Motor neuron (in vitro differentiated cells): ENCODE measurements at places on chromosomes 6 and 20. TPM values are rescaled to one million over a fixed set of nuclear protein-coding genes. Genes with fewer than 3 reads are reported as not detected.

DNA sequence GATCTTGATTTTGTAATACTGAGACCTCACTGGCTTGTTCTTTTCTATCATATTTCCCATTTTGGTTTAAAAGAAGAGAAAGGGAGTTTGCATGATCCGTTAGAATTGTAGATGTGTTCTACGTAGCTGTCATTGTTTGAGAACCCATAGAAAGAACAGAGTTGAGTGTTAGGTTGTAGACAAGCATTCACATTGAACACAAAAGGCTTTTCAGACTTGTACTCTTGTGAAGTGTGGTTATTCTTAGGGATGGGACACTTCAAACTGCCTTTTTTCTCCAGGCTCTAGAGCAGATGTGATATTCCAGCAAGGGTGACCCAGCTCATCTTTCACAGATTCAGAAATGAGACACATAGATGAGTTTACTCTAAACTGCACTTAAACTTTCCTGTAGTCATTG, 19.9 kb downstream of the FOXO3 start:
- ATAC-seq: no peak

DNA sequence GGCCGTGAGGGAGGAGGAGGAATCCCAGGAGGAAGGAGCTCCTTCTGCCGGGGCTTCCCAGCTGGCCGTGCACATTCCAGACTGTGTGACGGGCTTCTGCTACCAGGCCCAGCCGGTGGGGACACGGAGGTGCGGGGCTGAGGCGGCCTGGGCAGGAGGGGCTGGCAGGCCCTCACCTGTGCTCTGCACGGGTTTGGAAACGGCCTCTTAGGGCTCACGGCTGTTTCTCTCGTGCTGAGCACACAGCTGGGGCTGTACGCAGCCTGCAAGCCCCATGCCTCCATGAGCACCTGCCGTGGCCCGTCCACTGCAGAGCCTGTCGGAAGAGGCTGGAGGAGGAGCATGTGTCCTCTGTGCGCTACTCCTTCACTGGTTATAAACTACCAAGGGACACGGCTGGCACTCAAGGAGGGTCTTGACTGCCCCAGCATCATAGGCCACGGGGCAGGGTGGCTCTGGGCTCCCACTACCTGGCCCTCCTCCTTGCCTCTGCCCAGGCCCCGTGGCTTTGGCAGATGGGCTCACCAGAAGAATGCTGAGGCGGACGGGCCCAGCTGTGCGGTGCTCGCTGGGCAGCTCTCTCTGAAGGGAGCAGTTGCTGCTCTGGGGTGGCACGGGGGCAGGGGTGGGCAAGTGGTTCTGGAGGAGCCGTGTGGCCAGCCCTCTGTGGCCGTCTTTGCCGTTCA, 15.8 kb downstream of the NPEPL1 start:
- no peak for ATAC-seq

Gene FRK
- 0.05 and 0.13 TPM in 2 replicates for total RNA-seq

DNA sequence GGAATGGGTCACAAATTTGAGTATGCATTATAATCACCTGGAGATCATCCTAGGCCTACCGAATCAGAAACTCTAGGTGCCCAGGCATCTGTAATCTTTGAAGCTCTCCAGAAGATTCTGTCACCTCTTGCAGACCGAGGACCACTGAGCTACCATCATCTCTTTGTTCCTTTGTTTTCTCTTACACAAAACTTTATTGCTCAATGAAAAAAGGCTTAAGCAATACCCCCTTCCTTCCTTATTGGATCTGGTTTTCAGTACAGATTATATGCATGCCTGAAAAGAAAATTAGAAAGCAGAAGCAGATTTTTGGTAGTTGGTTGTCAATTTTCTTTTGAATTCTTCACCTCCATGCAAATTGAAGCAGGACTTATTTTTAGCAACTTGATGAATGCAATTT, 31.3 kb downstream of the STX11 start:
- no peak for ATAC-seq

DNA sequence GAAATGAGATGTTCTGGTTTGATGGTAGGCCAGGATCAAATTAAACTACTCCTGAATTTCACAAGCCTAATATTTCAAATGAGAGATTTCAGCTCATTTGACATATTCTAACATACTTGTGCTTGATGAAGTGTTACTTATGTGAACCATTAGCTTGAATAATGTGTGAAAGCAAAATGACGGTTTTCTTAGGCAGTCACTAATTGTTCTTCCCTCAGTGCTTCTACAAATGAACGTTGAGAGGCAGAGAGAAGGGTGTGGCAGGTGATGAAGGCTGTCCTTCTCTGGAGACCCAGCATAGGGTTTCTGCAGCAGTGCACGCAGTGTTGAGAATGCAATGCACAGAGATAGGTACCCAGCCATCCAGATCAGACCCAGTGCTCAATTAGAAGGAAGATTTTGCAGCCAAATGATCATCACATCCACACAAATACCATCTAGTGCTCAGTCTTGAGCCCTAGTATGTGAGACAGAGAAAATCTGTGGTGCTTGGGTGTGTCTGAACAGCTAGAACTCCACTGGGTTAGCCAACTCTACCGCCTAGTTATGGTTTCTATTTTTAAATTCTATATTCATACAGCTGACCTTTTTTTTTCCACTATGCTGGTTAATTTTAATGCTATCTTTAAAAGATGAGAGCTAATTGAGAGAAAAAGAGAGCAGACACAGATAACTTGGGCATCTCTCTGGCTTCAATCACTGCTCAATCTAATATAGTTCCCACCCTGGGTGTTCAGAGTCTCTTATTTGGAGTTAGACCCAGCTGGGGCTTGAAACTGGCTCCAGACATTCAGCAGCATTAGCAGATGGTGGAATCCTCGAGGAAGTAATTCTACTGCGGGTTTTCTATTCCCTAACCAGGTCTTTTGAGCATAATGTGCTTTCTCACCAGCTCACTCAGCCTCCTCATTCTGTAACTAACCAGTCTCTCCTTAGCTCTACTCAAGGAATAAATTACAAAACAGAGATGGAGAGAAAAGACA, 4.4 kb upstream of the MYLIP start:
- no peak for ATAC-seq

Gene RAB32
- 2.8 and 3.1 TPM in 2 replicates for total RNA-seq
